Tracheal epithelial cell (primary cell): ENCODE measurements at places on chromosomes 5 and 9. TPM values are rescaled to one million over a fixed set of nuclear protein-coding genes. Genes with fewer than 3 reads are reported as not detected.

Gene FRMD3
- total RNA-seq: 0.43 and 0.48 TPM in 2 replicates

Gene HTR1A
- total RNA-seq: not detected in 2 replicates

Gene PDCD1LG2
- total RNA-seq: 6.3 TPM in 1 of 2 replicates, not detected in the other

Gene ZNF169
- total RNA-seq: 1.9 and 2.7 TPM in 2 replicates

Gene SV2C
- not detected in 2 replicates for total RNA-seq

Gene DMGDH
- total RNA-seq: 2.7 and 9.2 TPM in 2 replicates
